ENCODE measurements at places on chromosomes 5 and 9.

GRCh38 chr5:180830253-180831138 is 27.9 kb upstream of the MGAT1 start:
- DNase-seq: no peak

DNA sequence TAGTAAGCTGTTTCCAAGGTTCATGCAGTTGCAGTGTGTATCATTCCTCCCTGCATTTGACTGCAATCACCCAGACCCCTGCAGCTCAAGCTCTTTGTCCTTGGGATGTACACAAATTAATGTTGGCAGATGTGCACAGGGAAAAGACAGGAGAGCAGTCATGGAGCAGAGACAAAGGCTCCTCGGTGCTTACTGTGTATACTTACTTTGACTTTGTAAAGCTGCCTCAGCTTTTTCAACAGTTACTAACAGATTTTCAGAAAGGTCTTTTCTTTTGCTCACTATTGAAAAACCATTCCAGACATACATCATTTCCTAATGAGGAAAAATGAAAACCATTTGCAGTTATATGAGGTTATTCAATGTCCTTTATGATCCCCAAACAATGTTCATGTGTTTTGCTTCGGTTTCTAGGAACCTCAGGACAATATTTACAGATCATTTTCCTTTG is 124.9 kb downstream of the TTC39B start:
- no peak for DNase-seq

- DNase-seq: no peak
Observed at GRCh38 chr9:122827761-122828093, 661 bp downstream of the PDCL start.

GRCh38 chr5:35674049-35674448 is 56.4 kb downstream of the SPEF2 start:
- DNase-seq: no peak

GRCh38 chr5:169169783-169170182 is 131.2 kb downstream of the SLIT3 start:
- DNase-seq: no peak

GRCh38 chr5:30368064-30368463 is 825.4 kb upstream of the CDH6 start:
- no peak for DNase-seq

DNA sequence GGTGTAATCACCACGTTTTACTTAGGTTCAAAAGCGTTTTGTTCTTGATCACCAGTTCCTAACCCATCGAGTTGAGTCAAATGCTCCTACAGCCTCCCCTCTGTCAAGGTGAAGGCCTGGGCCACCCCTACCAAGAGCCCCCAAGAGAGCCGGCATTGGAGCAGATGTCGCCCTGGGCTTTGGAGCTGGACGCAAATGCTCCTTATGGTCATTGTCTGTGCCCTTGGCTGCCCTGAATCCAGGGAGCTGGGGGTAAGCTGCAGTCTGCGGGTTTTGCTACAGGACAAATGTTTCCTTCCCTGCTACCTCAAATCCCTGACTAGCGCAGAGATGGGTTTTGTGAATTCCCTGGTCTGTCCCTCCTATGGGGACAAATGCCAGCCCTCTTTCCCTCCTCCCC is 4.9 kb downstream of the RNF183 start:
- DNase-seq: no peak

- DNase-seq: no peak
Observed at GRCh38 chr9:37575001-37575400, 1.2 kb downstream of the FBXO10 start.

- DNase-seq: no peak
Observed at GRCh38 chr5:82595113-82595512, 317.0 kb upstream of the RPS23 start.

GRCh38 chr9:135305546-135306180 is 173.9 kb upstream of the PPP1R26 start:
- DNase-seq: no peak

GRCh38 chr9:71218774-71219173 is 97.4 kb upstream of the TRPM3 start:
- DNase-seq: no peak

- no peak for DNase-seq
Observed at GRCh38 chr9:23751633-23752032, 74.4 kb downstream of the ELAVL2 start.

All from activated naive CD4-positive, alpha-beta T cell treated with anti-CD3 and anti-CD28 coated beads, Interleukin-2, amount 50 U/mL, for 72 hours (primary cell).